ENCODE measurements at places on chromosomes 5 and 9. TPM values are rescaled to one million over a fixed set of nuclear protein-coding genes. Genes with fewer than 3 reads are reported as not detected.
A peak's percentile ranks its signal among the peaks of the same experiment; 100 is the strongest.

Gene DEPDC1B
- not detected for total RNA-seq

DNA sequence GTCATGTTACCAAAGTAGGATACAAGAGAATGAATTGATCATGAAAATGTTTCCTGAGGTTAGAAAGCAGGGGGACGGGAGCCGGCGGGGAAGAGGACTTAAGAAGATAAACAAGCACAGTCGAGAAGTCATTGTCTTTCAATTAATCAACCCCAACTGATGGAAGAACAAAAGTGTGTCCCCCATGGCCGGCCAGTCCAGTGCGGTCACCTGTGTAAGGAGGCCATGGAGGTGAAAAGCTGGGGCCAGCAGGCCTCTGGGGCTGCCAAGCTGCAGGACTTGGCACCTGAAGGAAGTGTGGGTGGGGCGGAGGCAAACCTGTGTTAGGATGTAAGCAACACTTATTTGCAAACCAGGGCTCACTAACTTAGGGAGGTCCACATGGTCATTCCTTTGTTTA, 223.3 kb upstream of the TBCA start:
- no peak for ATAC-seq

GRCh38 chr5:100824635-100825034, 78.4 kb downstream of the ST8SIA4 start:
- ATAC-seq = no peak

- no peak for ATAC-seq
Observed at GRCh38 chr9:87650611-87651295, 75.2 kb upstream of the CTSL start.

Gene PCDHGB2
- total RNA-seq = 2.7 TPM

Gene CAMLG
- 35.7 TPM for total RNA-seq

Gene ADAMTS19
- total RNA-seq = 11.3 TPM

- ATAC-seq = peak; percentile 79
Observed at GRCh38 chr5:119070578-119070827, 384 bp upstream of the DMXL1 start.

Gene ADAMTSL1
- total RNA-seq = 21.3 TPM

DNA sequence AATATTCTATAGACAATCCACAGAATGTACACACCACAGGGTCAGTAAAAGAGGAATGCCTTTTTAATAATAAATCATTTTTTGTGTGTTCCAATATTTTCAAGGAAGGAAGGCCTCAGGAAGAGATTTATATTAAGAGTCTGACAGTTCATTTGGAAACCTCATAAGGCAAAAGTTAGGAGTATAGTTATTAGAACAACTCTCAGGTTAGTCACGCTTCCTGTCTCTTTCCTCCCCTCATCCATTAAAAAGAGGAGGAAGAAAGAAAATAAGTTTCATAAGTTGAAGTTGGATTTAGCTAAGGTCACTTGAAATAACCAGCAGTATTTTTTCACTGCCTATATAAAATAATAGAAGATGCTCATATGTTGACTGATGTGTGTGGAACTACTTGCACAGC, 863.2 kb downstream of the PTPRD start:
- ATAC-seq = no peak

Gene ADAMTS12
- total RNA-seq = 6.5 TPM

Gene CSF1R
- 53.7 TPM for total RNA-seq

DNA sequence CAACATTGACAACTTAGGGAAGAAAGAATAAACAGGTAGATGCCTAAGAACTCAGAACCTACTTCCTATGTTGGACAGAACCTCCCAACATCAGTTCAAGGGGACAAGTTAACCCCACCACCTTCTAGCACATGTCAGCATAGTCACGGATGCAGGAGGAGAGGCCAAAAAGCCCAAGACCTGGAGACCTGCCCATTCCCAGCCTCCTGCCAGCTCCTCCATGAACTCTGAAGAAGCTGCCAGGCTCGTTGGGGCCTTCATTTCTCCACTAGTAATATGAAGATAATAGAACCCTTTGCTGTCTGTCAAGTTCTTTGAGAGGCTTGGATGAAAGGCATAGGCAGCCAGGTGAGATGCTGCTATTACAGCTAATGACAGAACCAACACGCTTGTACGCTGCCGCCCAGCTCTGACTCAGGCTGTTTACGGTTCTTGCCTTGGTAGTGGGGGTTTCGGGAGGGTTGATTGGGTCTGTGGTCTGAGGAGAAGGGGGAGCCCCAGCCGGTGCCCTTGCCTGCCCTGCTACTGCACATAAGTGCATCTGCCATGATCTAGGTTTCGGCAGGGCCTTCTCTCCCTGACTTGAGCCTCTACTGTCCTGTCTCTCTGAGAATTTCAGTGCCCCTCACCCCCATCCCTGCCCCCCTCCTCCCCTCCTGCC, 82.2 kb downstream of the NRG2 start:
- ATAC-seq = no peak

GRCh38 chr5:94544031-94544650, 74.3 kb downstream of the KIAA0825 start:
- no peak for ATAC-seq

- ATAC-seq = no peak
Observed at GRCh38 chr5:104785097-104785496, 1222.5 kb upstream of the NUDT12 start.

- no peak for ATAC-seq
Observed at GRCh38 chr5:123819833-123820232, 307.9 kb downstream of the CSNK1G3 start.

GRCh38 chr9:128412120-128412790, 8.4 kb upstream of the CERCAM start:
- no peak for ATAC-seq

DNA sequence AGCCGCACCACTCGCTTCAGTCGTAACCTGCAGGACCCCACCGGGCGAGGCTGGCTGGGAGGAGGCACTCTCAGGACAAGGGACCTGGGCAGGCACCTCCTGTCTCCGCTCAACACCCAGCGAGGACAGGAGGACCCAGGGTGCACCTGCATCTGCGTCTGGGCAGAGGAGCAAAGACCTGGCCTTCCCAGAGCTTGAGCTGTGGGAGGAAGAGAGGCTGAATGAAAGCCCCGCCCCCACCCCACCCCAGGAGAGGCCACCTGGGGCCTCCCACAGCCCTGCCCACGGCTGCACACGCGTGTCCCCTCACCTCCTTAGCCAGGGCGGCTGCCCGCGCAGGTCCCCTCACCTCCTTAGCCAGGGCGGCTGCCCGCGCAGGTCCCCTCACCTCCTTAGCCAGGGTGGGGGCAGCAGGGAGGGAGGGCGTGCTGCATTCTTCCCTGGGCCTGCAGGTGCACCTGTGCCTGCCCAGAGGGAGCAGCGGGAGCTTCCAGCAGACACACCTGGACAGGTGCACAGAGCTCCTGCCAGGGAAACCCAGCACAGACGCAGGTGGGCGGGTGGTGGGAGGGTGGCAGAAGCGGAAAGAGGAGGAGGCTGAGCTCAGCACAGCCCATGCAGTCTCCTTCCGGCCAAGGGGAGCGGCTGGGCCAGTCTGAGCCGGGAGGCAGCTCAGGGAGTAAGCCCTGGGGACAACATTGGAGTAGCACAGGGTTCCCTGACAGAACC, 18.5 kb upstream of the SLC12A7 start:
- no peak for ATAC-seq

DNA sequence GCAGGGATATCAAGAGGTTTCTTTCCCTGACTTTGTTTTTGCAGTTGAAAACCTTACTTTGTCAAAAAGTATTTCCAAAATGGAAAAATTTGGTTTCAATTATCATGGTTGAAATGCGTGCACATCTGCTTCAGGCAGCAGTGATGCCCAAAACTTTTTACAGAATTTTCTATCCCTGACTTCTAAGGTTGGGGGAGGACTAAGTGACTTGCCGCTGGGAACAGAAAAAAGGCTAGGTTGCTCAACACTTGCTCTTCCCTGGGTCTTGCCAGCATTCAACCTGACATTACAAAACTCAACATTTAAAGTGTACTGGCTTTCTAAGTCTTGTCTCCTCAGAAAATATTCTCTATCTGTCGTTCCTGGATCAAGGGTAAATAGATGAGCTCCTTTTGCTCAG, 4.7 kb downstream of the KLHL3 start:
- no peak for ATAC-seq

Gene CDC25C
- total RNA-seq = not detected

Gene NR5A1
- total RNA-seq = not detected

- ATAC-seq = peak; percentile 92
Observed at GRCh38 chr9:122394265-122395125, 23.7 kb downstream of the PTGS1 start.

Gene NME5
- total RNA-seq = 1.3 TPM

DNA sequence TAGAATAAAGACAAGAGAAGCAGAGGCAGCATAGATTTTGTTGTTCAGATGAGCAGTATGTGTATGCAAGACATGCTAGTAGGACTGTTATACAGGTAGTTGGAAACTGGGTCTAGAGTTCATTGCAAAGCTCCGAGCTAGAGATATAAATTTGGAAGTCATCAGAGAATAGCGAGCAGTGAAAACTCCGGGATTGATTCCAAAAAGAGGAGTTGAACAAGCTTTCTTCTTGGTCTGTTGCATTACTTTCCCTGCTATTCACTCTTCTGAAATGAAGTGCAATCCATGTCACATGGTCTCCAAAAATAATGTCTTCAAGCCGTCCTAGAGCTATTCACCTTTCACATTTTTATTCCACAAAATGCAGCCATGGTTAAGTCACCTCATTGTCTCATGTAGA, 67.9 kb upstream of the ZNF462 start:
- ATAC-seq = no peak

DNA sequence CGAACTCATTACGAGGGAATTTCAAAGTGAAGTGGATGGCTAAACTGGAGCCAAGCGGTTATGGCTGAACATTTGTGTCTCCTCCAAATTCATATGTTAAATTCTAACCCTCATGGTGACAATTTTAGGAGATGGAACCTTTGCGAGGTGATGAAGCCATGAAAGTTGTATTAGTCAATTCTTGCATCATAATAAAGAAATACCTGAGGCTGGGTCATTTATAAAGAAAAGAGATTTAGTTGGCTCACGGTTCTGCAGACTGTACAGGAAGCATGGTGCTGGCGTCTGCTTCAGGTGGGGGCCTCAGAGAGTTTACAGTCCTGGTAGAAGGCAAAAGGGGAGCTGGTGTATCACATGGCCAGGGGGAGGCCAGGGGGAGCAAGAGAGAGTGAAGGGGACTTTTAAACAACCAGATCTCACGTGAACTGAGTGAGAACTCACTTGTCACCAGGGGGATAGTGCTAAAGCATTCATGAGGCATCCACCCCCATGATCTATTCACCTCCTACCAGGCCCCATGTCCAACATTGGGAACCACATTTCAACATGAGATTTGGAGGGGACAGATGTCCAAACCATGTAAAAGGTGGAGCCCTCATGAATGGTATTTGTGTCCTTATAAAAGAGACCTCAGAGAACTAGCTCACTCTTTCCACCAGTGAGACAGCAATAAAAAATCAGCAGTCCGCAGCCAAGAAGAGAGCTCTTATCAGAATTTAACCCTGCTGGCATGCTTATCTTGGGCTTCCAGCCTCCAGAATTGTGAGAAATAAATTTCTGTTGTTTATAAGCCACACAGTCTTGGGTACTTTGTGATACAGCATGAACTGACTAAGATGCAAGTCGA, 143.4 kb downstream of the MTRR start:
- no peak for ATAC-seq
